ENCODE measurements at places on chromosomes 7 and 10. TPM values are rescaled to one million over a fixed set of nuclear protein-coding genes. Genes with fewer than 3 reads are reported as not detected.

DNA sequence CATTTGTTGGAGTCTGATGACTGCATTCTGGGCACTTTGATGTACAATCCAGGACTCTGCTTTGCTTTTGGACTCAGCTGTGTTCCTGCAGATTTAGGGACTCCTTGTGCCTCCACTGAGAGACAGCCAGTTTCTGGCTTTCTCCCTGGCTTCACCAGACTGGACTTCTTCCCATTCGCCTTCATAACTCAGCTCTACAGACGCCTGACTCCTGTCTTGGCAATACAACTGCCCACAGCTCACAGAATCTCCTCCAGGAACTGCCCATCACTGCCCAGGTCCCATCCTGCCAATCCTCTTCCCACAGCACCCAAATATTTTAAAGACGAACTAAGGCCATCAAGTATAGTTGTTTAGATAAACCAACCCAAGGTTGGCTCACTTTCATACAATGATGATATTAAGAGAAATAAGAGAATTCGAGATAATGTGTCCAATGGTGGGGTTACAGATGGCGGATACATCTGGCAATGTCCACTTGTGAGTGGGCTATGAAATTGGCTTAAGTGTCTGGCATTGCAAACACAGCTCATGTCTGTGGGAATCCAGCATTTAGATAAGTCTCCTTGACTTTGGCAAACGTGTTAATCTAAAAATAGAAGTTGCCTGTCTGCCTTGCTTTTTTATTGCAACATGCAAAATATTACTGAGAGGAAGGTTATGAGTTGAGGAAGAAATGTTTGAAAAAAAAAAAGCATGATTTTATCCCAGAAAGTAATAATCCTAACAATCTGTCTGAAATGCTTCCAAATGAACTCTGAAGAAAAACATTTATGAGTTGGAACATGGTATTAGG is 95.1 kb downstream of the ITGA8 start:
- no peak overlapping the region for H3K4me3 ChIP-seq
- no peaks in the 10 kb centered on the region for H3K27me3 ChIP-seq
- H3K36me3 ChIP-seq, result no peaks in the 10 kb centered on the region
- no peaks in the 10 kb centered on the region for H3K4me1 ChIP-seq
- DNase-seq, result no peak

CALML3 gene
- polyA plus RNA-seq, result not detected

GRCh38 chr10:16965740-16966447 is 148.7 kb upstream of the RSU1 start:
- H3K27ac ChIP-seq, result no peak overlapping the region
- H3K4me1 ChIP-seq, result no peaks in the 10 kb centered on the region
- no peak overlapping the region for H3K4me3 ChIP-seq
- no peak for DNase-seq
- H3K27me3 ChIP-seq, result no peaks in the 10 kb centered on the region

NFE2L3 gene
- polyA plus RNA-seq, result 1.4 TPM

DNA sequence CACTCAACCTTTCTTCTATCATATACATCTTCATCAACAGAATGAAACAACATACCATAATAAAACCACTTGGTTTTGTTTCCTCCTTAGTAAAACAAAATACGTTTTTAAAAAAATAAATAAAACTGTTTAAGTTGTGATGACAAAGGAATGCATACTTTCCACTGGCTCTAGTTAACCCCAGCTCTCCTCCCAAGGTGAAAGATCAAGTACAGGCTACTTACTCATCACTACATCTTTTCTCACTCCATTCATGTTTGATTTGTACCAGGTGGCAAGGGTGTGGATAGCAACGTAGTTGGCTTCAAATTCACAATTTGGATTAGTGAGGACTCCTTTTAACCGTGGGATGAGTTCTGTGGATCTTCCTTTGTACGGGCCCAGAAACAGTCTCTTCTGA is 14.7 kb downstream of the OGA start:
- no peak for DNase-seq
- H3K4me3 ChIP-seq, result no peak overlapping the region
- H3K27me3 ChIP-seq, result no peaks in the 10 kb centered on the region
- H3K4me1 ChIP-seq, result no peaks in the 10 kb centered on the region

DNA sequence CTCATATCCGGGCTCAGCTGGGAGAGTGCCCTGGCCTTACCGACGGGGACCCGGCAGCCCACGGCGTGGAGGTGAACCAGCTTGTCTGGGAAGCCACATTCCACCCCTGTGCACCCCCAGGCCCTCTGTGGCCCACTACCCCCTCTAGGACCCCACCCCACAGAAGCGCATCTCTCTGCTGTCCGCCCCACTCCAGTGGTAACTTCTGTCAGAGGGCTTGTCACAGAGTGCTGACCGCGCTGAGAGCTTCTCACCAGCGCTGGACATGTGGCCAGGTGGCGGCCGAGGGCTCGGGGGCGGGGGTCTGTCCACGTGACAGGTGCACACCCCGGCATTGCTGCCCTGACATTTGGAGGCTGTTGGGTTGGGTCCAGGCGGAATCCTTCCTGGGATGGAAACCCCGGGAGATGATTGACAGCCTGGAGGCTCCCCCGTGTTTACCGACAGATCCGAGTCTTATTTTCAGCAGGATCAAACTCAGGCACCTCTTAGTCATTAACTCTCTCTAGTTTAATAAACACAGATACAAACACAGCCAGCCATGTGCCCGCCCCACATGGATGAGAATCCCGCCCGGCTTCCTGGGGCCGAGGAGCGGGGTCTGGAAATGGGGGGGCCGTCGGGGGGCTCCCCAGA is 5.1 kb downstream of the ELFN1 start:
- H3K27ac ChIP-seq, result no peak overlapping the region
- no peak overlapping the region for H3K4me3 ChIP-seq
- H3K4me1 ChIP-seq, result no peaks in the 10 kb centered on the region
- DNase-seq, result no peak

- H3K36me3 ChIP-seq, result no peaks in the 10 kb centered on the region
- no peak for DNase-seq
- no peak overlapping the region for H3K4me3 ChIP-seq
These were observed 13.2 kb upstream of the PRKAR1B start for GRCh38 chr7:739983-740942.

GRCh38 chr10:79904671-79905321 is 44.1 kb downstream of the SFTPD start:
- H3K27ac ChIP-seq, result no peak overlapping the region
- peaks cover 21% of the 10 kb centered on the region for H3K27me3 ChIP-seq
- H3K4me3 ChIP-seq, result no peak overlapping the region

HGF gene
- 0.25 TPM for polyA plus RNA-seq

DNA sequence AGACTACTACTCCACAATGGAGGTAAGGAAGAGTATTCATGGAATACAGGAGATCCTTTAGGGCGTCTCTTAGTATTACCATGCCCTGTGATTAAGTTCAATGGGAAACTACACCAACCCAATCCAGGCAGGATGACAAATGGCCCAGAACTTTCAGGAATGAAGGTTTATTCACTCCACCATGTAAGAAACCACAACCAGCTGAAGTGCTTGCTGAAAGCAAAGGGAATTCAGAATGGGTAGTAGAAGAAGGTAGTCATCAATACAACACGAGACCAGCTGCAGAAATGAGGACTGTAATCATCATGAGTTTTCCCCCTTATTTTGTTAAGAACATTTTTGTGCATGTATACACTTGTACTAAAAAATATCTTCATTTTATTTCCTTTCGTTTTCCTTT is 76.6 kb downstream of the GPR37 start:
- H3K4me3 ChIP-seq, result no peak overlapping the region
- DNase-seq, result no peak
- H3K36me3 ChIP-seq, result no peaks in the 10 kb centered on the region
- H3K4me1 ChIP-seq, result no peaks in the 10 kb centered on the region
- no peaks in the 10 kb centered on the region for H3K27me3 ChIP-seq
- no peak overlapping the region for H3K27ac ChIP-seq
